ENCODE measurements at places on chromosomes 7 and 10.

DNA sequence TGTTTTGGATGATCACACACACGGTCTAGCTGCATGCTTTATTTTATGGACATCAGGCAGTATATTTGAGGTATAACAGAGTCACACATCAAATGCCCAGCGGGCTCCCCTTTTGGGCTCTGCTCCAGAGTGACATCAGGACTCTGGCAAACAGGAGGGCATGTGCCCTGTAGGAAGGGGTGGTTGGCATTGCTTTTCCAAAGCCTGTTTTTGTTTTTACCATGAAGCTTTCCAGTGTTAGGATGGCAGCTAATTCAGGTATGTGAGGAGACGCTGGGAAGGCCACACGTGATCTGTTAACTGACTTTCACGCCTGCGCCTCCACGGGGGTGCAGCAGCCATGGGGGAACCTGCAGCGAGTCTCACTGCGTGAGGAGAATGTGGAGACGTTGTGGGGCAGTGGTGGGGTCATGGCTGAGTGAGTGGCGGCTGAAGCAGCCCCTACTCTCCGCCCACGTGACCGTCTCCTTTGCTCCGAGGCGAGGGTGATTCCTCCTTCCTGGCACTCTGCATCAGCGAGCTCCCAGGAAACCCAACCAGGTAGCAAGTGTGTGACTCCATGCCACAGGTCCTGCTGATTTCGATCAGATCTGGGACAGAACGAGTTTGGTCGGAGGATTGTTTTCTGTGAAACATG, 117.7 kb downstream of the ANKRD61 start:
- DNase-seq: no peak

DNA sequence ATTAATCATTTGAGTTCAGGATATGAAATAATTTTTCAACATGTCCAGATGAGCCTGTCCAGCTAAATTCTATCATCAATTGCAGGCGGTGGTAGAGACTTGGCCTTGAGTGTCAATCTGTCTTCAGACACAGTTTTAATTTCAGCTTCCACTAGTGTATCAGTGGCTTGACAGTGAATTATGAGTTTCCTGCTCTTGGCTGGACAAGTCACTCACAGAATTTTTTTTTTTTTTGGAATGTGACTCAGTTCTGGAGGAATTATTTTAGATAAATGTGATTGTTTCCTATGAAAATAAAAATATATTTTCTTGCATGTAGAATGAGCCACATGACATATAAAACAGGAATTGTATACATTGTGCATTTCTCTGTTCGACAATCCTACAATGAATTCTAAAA, 319.9 kb upstream of the AKR1E2 start:
- no peak for DNase-seq

DNA sequence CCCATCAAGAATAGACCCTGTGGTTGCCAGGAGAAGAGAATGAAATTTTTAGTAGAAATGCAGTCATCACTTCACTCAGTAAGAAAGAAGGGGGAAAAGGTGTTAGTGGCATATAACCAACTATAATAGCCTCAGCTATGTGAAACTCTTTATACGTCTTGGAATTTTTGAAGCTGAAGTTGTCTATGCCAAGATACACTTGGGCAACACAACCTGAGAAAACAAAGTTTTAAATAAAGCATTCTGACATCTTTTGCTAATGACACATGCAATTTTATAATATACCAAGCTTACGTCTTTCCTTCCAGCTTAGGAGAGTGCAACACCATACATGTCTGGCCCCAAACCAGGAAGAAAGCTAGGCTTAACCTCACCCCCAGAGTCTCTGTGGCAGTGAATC, 40.8 kb upstream of the ZNF438 start:
- no peak for DNase-seq

DNA sequence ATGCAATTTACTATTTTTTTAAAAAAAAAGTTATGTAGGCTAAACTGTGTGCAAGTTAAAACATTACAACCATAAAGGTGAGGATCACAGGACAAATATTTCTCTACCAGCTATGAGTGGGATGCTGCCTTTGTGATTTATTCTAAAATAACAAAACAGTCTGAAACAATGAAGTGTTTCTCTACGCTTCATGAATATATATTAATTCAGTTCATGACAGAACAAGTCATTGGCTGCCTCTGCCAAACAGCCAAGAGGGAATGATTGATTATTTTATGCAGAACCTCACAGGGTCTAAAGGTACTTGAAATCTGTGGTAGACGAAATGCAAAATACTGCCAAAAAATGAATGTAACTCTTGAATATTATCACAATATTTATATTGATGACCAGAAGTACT, 29.0 kb upstream of the SOSTDC1 start:
- DNase-seq: no peak

GRCh38 chr10:16481052-16481728, 40.5 kb downstream of the C1QL3 start:
- no peak for DNase-seq

- no peak for DNase-seq
Measured at GRCh38 chr7:148022832-148023231, 567.7 kb upstream of the C7orf33 start.
